OCI-LY7 (cell line): ENCODE measurements at places on chromosomes 4 and X. TPM values are rescaled to one million over a fixed set of nuclear protein-coding genes. Genes with fewer than 3 reads are reported as not detected.
A peak's percentile ranks its signal among the peaks of the same experiment; 100 is the strongest.

Gene PGK1
- 293 and 433 TPM in 2 replicates for total RNA-seq

DNA sequence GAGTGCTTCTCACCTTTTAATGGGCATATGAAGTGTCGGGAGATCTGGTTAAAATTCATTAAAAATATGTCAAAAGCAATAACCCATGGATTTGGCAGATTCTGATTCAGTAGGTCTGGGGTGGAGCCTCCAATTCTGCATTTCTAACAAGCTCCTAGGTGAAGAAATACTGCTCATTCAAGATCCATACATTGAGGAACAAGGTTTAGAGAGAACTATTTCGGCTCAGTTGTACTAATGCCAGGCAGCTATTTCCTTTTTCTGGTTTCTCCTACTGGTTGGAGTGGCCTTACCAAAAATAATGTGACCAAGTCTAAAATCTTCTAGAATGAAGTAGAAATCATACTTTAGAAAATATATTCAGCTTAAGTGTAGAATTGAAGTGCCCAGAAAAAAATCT is 117.5 kb downstream of the TSPAN7 start:
- DNase-seq: no peak

Gene SPANXN3
- not detected in 2 replicates for total RNA-seq

DNA sequence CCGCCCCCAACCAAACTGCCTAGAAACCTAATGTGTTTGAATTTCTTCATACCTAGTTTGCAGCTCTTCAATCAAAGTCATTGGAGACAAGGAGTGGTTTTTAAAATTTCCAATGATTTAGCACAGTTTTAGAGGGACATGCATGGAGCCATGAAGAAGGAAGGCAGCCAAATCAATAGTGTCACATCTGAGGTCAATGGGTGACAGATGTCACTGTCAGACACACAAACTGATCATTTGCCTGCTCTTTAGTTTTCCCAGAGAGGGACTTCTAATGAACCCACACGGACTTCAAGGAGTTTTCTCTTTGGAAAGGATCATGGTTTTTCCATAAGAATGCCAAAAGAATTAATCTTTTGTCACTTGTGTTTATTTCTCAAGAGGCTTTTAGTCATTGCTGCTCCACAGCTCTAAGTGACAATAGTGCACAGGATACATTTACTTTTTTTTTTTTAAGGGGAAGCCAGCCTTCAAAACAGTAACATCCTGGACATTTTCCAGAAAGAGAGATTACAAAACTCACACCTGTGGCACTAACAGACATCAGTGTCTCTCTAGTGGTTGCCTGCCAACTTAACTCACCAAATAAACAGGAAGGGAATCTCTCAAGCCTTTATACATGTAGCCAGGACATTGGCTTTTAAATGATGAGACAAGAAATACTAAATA is 251.1 kb upstream of the DIAPH2 start:
- no peak for DNase-seq

DNA sequence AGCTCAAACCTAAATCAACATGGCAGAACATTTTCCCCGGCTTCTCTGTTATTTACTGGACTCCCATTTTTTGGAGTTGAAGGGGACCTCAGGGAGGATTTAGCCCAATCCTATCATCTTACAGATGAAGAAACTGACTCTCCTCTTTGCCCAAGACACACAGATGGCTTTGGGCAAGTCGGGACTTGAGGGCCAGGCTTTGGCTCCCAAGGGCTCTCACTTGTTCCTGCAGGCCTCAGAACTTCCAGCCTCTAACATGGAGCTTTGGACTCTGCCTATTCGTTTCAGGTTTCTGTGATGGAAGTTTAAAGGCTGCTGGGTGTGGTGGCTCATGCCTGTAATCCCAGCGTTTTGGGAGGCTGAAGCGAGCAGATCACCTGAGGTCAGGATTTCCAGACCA is 59.5 kb downstream of the RHOH start:
- no peak for DNase-seq

GRCh38 chr4:17038510-17039176 is 140.2 kb upstream of the LDB2 start:
- DNase-seq: no peak

- no peak for DNase-seq
Observed at GRCh38 chrX:85630901-85631300, 251.4 kb upstream of the POF1B start.

Gene DIAPH2
- 21.3 and 22.5 TPM in 2 replicates for total RNA-seq

Gene PCDH10
- not detected in 2 replicates for total RNA-seq

- no peak for DNase-seq
Observed at GRCh38 chr4:137432446-137433311, 99.6 kb downstream of the PCDH18 start.

Gene ETDB
- not detected in 2 replicates for total RNA-seq

Gene OCRL
- 6.7 and 8.2 TPM in 2 replicates for total RNA-seq

- no peak for DNase-seq
Observed at GRCh38 chr4:69876071-69876470, 16.1 kb upstream of the SULT1E1 start.

- DNase-seq: no peak
Observed at GRCh38 chr4:144659447-144659846, 13.5 kb downstream of the HHIP start.

DNA sequence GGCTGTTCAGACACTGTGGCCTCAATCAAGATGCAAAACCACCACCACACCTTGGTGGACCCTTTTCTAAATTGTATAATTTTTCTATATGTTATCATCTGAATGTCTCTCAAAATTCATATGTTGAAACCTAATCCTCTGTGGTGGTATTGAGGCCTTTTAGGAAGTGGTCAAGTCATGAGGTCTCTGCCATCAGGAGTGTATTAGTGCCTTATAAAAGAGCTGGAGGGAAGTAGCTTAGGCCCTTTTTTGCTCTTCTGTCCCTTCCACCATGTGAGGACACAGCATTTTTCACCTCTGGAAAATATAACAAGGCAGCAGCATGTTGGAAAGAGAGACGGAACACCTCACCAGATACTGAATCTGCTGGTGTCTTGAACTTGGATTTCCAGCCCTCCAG is 30.5 kb upstream of the DKK2 start:
- DNase-seq: no peak

Gene HHIP
- total RNA-seq: not detected in 2 replicates

- DNase-seq: no peak
Observed at GRCh38 chr4:177413656-177414055, 28.6 kb downstream of the AGA start.

Gene RBM46
- not detected in 2 replicates for total RNA-seq

DNA sequence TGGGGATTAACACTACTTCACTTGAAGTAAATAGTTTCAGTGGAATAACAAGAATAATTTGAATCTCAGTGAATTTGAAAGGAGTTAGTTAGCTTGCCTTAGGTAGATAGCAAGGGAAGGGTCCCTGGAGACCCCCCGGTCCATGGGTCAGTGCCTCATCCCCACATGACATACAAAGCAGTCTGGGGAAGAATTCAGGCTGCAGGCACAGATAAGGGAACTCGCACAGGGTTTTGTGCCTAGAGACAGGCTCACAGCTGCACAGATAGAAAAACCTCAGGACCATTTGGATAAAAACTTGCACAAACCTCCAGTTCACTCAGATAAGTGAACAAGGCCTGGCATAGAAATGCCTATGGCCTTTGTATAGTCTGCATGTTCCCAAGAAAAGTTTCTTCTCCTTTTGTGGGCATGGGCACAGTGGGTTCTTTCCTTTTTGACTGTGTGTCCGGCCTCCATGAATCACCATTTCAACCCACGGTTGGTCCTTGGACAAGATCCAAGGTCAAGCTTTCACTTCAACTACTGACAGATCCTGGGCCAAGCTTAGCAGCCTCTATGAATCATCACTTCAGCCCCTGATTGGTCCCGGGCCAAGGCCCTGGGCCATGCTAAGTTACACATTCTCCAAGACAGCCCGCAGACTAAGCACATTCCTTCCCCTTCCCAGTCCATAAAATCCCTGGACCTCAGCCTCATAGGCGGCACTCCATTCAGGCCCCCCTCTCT is 108.3 kb upstream of the KLHL4 start:
- no peak for DNase-seq

Gene NEXMIF
- not detected in 2 replicates for total RNA-seq

DNA sequence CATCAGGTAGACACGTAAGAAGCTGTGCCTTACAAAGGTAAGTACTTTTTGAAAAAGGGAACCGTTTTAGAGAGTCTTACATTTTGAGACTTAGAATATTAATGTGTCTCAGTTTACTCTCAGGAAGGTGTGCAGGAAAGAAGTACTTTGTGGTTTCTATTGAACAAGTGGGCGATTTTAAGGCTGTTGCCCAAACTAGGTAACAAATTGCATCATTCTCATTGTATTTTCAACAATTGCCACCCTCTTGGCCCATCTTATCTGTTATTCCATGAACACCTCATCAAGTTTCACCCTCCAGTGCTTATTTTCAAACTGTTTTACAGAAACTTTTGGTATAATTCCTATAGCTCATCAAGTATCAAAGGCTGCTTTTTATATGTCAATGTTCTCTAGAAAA is 158.3 kb downstream of the SLC4A4 start:
- no peak for DNase-seq

- no peak for DNase-seq
Observed at GRCh38 chrX:31265383-31265782, 193.5 kb upstream of the FTHL17 start.

Gene RHOXF2B
- total RNA-seq: not detected in 2 replicates

Gene VCX2
- total RNA-seq: not detected in 2 replicates

Gene FRMPD3
- total RNA-seq: 12.3 and 12.9 TPM in 2 replicates

GRCh38 chr4:1194010-1194900 is 21.9 kb upstream of the SPON2 start:
- no peak for DNase-seq

Gene CSAG1
- not detected in 2 replicates for total RNA-seq

DNA sequence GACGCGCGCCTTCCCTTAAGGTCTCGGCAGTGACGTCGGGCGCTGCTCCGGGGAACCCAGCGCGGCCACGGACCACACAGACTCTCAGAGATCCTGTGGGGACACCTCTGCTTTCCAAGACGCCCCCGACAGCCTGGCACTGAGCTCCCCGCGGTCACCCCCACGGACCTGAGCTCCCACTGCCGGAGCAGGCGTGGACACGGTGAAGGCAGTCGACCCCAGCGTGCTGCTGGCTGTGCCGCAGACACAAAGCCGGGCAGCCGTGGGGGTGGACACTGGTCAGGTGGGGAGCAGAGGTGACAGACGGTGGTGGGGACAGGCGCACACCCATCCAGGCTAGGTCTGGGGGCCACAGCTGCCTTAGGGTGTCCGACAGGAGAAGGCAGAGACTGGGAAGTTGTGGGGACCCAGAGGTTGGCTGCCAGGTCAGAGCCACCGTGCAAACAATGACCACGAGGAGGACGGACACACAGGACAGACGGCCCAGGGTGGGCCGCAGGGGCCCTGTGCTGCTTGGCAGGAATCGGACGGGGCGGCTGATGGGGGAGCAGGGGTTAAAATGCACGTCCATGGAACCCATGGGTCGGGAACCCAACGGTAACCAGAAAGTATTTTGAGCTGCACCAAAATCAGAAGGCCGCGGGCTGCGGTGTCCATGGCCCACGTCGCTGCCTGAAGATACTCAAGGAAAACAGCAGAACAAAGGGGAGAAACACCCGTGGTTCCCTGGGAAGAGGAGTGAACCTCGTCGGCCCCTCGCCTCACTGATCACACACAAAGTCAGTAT is 16.6 kb upstream of the GTPBP6 start:
- no peak for DNase-seq

DNA sequence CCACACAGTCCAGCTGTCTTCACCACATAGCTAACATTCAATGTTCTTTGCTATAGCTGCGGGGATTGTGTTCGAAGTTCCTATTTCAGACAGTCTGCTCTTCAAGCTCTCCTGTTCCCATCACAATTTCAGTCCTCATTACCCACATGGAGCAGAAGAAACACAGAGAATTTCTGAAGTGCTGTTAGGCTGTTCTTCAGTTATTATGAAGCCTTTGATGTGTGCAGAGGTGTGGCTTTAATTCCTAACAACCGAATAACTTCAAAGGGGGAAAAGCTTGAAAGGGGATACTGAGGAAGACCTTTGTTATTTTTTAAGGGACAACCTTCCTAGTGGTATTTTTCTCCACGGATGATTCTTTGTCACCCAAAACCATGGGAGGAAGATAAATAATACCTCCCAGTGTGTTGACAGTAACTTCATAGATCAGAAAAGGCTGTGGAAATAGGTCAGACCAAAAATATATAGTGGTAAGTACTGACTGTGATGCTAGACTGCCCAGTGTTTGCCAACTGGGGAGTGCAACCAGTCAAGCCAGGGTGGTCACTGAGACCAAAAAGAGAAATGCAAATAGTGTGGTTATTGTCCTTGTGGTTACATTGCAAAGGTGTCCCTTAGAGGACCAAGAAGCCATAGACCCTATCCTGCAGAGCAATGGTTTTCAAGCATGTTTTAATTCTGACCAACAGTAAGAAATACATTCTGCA is 52.1 kb downstream of the PRKG2 start:
- peak; percentile 5 for DNase-seq

Gene WDR17
- 3.8 and 4.0 TPM in 2 replicates for total RNA-seq

DNA sequence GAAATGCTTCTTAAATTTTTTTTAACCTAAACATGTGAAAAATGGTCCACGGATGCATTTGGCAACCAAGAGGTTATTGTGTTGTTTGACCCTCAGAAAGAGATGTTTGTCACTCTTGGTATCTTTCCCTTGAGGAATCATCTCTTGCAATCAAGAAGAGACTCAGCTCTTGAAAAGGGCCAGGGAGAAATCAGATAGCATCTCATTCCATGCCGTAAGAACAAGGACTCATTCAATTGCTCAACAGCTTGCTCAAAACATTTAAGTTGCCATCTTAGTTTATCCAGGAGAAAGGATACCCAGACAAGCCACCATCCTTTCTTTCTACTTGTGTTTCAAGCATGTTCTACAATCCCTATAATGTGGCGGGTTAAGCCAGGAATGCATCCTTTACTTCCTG is 209.5 kb upstream of the LNX1 start:
- no peak for DNase-seq
